M059J (cell line): ENCODE measurements at places on chromosomes 16 and 17. TPM values are rescaled to one million over a fixed set of nuclear protein-coding genes. Genes with fewer than 3 reads are reported as not detected.

Gene QPRT
- total RNA-seq: 4.0 and 9.0 TPM in 2 replicates

DNA sequence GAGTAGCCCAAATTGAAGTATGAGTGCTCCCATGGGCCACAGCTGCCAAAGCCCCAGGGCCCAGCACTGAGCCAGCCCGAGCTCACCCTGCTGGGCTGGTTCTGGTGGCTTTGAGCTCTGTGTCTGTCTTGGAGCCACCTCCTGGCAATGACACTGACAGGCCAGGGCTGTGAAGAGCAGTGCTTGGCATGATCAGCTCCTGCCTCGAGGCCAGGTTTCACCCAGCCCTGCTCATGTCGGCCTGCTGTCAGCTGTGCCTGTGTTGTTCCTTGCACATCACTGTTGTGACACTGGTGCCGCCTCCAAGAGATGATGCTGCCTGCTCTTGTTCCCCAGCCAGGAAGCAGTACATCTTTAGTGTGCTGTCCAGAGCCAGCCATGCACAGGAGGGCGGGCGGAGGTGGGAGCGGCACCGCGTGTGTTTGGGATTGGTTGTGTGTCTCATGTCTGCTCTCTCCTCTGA is 26.0 kb downstream of the PLD6 start:
- no peak for DNase-seq

Gene SLC16A11
- total RNA-seq: not detected in 2 replicates

- no peak for DNase-seq
Measured at GRCh38 chr16:69114976-69115355, 9.5 kb downstream of the HAS3 start.

Gene ABHD15
- 5.7 and 6.3 TPM in 2 replicates for total RNA-seq

Gene BCAR1
- 47.3 and 80.5 TPM in 2 replicates for total RNA-seq

DNA sequence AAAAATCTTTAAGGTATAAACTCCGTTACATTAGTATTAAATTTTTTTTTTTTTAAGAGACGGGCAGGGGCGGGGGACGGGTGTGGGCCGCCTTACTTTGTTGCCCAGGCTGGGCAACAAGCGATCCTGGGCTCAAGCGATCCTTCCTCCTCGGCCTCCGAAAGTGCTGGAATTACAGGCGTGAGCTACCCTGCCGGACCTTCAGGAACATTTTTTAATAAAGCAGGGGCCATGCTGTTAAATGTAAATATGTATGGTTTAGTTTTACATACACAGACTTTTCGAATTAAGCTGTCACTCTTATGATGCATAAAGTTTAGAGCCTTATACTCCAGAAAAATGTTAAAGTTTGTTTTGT is 2.4 kb downstream of the PPM1D start:
- no peak for DNase-seq

- DNase-seq: no peak
Measured at GRCh38 chr17:78498848-78499247, 78.3 kb downstream of the DNAH17 start.

DNA sequence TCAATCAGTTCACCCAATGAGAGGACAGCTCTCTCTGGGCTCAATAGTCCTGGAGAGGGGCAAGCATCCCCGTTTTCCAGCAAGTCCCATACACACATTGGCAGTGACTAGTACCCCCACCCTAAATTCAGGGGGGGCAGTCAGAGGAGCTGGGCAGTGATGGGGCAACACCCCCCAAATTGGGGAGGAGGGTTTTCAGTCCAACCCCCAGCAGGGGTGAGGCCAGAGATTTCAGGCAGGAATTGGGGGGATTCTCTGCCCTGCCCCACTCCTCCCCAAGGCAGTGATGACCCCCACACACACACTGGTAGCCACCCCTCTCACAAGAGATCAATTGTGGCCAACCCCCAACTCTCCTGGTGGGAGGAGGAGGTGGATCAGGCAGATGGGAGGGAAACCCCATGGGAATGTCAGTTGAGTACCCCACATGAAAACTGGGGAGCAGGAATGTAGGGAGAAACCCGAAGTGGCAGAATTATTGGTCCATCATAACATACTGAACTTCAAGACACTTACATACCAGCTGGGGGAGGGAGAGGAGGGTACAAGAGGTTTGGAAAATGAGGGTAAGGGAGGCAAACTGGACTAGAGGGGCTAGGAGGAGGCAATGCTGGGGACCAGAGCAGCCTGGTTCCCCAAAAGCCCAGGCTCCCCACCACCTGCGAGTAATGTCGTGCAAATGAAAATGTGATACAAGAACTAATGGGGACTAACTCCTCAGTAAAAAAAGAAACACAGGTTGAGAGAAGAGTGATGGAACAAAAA is 3.1 kb downstream of the VAMP2 start:
- DNase-seq: no peak

Gene PRRT2
- 0.20 and 0.94 TPM in 2 replicates for total RNA-seq

DNA sequence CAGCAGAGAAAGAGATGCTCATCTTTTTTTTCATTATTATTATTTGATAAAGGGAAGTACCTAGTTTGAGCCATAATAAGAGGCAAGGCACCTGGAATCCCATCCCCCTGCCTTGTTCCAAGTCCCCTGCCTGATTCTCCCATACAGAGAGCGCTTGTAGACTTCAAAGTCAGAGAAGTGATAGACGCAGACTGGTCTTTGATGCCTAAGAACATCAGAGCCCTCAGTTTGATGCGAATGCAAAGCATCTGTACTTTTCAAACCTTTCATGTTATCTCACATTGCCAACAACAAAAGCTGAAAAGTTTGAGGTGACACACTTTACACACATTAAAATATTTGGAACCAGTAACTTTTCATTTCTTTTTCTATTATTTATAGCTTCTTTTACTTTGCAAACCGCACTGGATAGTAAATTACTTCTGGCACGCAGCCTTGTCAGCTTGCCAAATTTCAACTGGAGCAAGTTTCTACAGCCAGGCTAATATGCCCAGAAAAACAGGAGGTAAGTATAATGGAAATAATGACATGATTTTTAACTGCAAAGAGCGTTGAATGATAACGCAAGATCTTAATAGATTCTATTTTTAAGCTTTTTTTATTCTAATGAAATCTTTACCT is 5.9 kb upstream of the UTP6 start:
- DNase-seq: peak; percentile 72

DNA sequence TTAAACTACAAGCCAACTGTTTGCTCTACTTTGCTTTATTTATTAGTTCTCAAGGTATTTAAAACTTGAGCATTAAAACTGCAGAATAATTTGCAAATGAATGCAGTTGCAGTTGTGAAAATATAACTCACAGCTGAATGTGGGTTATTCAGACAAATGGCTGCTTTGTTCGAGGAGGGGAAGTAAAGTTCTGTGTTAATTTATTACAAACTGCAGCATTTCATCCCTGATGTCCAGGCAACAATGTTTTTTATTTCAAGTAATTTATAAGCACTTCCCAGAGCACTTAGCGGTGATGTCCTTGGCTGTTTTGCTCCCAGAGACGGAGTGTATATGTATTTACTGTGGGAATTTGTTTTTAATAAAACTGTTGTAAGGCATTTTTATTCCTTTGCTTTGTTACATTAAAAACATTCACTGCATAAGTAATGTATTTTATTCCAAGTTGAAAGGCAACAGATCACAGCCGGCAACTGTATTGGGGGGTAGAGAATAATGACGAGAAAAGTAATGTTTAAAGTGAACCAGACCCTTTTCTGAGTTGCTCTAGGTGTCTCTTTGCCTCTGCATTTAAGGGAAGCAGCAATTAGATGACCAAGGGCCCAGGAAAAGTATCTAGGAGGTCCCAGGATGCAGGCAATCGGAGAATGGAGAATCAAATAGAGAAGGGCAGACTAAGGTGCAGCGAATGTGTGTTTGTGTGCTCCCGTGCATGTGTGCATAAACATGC is 291.2 kb upstream of the SALL1 start:
- no peak for DNase-seq

- DNase-seq: peak; percentile 3
Measured at GRCh38 chr17:55053855-55054254, 85.3 kb downstream of the STXBP4 start.

DNA sequence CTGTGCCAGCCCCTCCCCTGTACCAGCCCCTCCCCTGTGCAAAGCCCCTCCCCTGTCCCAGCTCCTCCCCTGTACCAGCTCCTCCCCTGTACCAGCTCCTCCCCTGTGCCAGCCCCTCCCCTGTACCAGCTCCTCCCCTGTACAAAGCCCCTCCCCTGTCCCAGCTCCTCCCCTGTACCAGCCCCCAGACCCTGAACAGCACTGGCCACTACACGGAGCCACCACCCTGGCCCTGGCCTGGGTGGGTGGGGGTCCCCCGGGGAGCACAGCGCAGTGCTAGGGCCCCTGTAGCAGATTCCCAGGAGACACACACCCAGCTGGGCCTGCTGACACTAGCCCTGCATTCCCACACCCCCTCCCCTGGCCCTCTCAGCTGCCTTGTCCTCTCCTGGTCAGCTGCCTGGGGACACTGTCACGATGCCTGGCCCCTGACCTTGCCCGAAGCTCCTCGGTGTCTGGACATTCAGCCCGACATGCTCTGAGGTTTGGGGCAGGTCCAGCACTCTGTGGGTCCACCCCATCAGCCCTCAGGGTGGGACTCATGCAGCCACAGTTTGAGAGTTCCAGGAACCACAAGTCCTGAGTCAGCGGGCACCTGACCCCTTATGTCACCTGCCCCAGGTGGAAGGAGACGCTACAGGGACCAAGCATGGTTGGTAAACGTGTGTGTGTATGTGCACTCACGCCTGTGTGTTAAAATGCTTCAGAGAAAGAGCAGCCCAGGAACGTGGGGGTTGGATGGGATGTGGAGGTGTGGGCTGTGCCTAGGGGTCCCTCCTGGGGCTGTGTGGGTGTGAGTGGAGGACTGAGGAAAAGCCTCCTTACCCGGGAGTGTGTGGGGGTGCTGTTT is 114.2 kb downstream of the METRNL start:
- peak; percentile 96 for DNase-seq

Gene AIPL1
- 0.05 TPM in 1 of 2 replicates, not detected in the other for total RNA-seq

Gene KRTAP3-1
- total RNA-seq: 0.64 and 0.71 TPM in 2 replicates

GRCh38 chr17:19614900-19615299 is 33.7 kb upstream of the ALDH3A2 start:
- no peak for DNase-seq

DNA sequence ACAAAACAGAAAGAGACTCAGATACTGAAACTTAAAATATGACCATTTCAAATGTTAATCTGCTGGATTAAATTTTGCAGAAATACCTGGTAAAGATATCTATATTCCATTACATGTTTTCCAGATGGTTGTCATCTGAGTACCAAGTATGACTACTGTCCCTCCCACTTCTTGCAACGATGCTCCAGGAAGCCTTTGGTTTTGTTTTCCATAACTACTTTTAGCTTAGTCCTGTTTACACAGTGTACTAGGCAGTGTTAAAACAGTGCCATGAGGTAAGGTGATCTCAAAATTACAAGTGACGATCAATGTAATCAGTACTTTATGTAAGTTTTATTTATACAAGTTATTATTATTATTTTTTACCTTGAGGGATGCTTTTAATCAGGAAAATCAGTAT is 17.8 kb downstream of the SMARCE1 start:
- no peak for DNase-seq

DNA sequence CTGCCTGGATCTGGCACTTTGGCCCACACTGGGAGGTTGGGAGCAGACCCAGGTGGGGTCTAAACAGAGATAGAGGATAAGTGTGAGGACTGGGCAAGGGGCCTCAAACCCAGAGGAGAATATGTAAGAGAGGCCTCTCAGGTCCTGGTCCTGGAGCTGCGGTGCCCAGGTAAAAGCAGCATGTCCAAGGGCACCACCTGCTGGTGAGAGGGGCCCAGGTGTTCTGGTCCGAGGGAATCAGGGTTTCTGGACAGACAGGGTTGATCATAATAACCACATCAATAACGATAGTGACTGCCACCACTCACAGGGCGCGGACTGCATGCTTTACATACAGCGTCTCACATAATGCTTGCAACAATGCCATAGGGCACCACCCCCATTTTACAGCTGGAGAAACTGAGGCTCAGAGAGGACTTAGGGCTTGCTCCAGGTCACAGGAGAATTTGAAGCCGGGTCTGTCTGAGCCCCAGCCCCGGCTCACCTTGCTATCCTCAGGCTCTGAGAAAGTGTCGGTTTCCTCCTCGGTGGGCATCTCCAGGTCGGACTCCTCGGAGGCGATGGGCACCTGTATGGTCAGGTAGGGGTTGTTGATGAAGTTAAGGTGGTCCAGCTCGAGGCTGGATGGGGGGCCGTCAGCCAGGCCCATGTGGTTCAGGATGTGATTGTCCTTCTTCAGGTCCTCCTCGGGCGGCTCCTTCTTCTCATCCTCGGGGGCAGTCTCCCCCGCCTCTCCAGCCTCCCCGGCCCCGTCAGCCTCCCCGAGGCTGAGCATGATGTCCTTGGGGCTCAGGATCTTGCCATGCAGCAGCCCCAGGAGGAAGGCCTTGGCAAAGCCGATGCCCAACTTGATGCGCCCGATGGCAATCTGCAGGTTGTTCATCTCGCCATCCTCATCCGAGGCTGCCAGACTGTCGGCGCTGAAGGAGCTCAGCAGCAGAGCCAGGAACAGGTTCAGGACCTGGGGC is 19.1 kb upstream of the CD79B start:
- DNase-seq: peak; percentile 16

Gene MYH2
- total RNA-seq: not detected in 2 replicates

DNA sequence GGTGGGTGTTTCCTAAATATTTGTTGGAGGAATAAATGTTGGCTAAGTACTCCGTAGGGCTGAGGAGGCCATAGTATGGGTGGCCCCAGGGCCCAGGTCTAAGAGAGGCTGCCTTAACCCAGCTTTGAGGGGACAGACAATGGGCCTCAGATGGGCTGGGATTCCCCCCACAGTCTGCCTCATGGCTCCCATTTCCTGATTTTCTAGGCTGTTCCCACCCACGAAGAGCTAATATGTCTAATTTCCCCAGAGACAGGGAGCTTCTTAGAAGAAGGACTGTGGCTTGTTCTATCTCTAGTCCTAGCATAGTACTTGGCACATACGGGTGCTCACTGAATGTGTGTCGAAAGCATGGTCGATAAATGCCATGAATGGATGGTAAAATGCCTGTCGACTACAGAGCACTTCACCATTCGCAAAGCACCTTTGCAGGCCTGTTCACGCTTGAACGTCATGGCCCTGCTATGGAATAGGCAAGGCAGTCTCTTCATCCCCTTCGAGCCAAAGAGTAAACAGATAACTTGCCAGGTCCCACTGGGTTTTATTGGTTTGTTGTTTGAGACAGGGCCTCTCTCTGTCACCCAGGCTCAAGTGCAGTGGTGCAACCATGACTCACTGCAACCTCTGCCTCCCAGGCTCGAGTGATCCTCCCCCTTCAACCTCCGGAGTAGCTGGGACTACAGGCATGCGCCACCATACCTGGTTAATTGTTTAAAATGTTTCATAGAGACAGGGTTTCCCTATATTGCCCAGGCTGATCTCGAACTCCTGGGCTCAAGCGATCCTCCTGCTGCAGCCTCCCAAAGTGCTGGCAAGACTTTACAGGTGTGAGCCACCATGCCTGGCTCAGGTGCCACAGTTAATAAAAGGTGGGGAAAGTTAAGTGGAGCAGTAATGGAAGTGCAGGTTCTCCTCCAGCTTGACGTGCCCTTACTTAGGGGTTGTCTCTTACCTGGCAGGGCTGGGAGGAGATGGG is 9.7 kb downstream of the CHAD start:
- DNase-seq: peak; percentile 72
